ENCODE measurements at places on chromosomes 4 and X. TPM values are rescaled to one million over a fixed set of nuclear protein-coding genes. Genes with fewer than 3 reads are reported as not detected.

The FOXR2 gene
- total RNA-seq = not detected

The CFAP99 gene
- total RNA-seq = not detected

DNA sequence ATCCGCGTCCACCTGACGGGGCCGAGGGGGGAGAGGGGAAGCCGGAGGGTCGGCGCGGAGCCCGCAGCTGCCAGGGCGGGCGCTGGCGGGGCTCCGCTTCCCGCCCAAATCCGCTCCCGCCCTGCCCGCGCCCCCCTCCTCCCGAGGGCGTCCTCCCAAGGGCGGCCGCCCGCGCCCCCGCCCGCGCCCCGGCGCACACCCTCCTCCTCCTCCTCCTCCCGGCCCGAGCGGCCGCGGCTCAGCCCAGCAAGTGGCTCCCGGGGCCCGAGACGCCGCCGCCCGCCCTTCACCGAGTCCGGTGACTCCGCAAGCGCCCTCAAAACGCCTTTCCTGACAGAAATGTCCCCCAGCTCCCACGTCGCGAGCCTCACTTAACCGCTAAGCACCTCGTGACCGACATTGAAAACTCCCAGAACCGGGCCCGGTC is 487 bp downstream of the HMGB2 start:
- DNase-seq = peak; percentile 19
- H3K4me3 ChIP-seq = peak overlapping the region; percentile 75
- no peaks in the 10 kb centered on the region for H3K27me3 ChIP-seq
- H3K36me3 ChIP-seq = peaks cover 4% of the 10 kb centered on the region
- H3K4me1 ChIP-seq = no peaks in the 10 kb centered on the region

DNA sequence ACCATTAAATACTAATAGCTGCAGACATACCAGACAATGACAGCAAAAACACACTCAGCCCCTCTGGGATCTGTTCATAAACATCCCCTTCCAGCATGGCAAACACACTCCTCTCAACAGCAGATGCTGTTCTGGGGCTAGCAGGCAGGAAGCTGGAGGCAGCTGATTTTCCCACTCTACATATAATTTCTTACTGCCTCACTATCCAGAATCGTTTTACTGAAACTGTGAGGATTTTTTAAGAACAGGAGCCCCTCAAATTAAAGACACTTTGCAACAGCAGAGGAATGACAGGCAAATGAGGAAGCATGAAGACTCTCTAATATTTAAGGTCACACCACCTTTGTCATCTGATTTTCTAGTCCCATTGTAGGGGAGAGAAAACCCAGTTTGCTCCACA is 2.2 kb downstream of the MAPK10 start:
- peaks cover 2% of the 10 kb centered on the region for H3K4me1 ChIP-seq
- no peaks in the 10 kb centered on the region for H3K27me3 ChIP-seq
- DNase-seq = no peak

DNA sequence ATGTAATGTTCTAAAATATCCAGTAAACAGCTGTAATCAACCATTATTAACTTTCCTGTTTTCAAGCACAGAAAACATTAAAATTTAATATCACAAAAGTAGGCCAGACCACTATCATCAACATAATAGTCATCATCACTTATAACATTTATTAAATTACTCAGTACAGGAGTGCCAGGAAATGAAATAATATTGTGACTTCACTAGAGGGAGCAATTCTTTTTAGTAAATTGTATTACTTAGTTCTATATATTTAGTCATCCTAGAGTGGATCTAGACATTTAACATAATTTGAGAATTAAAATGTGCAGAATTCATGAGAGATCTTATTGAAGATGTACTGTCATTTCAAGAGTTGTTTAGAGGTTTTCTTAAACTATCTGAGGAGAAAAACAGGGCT is 33.6 kb downstream of the PITX2 start:
- H3K4me1 ChIP-seq = no peaks in the 10 kb centered on the region
- no peaks in the 10 kb centered on the region for H3K36me3 ChIP-seq
- H3K27ac ChIP-seq = no peak overlapping the region
- no peak overlapping the region for H3K4me3 ChIP-seq
- H3K27me3 ChIP-seq = no peaks in the 10 kb centered on the region
